Stimulated activated CD4-positive, alpha-beta T cell treated with anti-CD3 and anti-CD28 coated beads, Interleukin-4, amount 100 ng/mL, for 1 hour (primary cell): ENCODE measurements at places on chromosomes 5 and 9.

DNA sequence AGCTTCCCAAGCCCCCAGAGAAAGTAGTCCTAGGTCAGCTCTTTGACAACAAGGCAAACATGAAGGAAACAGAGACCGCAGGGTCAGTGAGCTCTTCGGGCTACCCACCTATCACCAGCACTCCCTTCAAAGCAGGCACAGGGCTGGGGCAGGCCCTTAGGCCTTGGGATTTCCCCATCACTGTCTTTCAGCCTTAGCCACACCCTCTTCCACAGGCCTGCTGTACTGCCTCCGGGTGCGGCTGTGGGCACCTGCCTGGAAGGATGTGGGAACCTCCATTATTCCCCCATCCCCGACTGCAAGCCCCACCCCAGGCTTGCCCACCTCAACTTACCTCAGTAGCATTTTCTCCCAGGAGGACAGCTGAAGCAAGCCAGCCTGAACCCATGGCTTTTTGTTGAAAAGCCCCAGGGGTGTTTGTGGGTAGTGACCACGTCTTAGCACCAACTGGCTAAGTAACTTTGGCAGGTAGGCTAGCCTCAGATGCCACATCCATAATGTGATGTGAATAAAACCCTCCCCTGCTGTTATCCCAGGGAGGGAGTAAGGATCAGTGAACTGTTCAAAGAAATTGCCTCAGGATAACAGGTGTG is 100.2 kb downstream of the PIK3R1 start:
- DNase-seq, result peak; percentile 33

DNA sequence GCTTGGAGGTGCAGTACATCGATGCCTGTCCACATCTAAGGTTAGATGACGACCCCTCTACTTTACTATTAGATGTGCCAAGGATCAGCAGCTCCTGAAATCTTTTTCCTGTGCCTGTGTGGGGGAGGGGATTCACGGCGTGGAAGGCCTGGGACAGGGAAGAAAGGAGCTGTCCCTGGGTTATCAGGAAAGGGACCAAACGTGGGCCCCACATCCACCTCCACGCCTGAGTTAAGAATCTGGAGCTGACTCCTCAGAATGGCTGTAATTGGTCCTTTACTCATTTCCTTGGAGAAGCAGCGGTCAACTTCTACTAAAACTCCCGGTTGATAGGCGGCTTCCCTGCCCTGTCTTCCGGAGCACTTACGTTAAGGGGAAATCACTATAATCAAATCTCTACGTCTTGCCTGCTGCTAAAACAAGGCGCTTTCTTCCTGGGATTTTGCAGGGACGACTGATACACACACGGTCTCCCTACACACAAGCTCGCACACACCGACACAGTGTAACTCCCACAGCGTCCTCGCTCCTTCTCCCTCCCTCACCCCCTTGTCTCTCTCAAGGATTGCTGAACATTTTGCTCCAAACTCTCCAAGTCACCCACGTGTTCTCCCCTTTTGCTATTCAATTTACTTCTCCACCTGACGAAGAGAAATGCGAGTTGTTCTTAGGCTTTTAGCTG is 1.4 kb downstream of the PDE4D start:
- no peak for DNase-seq

DNA sequence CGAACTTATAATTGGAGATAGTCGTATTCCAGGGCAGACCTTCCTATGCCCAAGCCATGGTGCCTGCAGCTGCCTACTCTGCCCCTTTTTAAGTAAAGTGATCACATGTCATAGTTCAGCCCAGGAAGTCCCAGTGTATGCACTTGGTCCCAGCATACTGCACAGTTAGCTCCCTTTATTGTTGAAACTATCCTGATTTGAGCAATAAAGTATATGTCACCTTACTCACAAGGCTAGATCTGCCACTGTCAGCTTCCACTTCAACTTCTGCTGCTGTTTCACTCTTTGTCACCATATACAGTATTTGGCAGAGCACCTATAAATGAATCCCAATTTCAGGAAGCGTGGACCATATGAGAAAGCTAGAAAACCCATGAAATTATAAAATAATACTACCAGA is 103.8 kb upstream of the PTGER4 start:
- no peak for DNase-seq

GRCh38 chr9:136571531-136571930 is 25.7 kb upstream of the NOTCH1 start:
- no peak for DNase-seq

- no peak for DNase-seq
These were observed 42.4 kb downstream of the EXD3 start for GRCh38 chr9:137380606-137381005.

DNA sequence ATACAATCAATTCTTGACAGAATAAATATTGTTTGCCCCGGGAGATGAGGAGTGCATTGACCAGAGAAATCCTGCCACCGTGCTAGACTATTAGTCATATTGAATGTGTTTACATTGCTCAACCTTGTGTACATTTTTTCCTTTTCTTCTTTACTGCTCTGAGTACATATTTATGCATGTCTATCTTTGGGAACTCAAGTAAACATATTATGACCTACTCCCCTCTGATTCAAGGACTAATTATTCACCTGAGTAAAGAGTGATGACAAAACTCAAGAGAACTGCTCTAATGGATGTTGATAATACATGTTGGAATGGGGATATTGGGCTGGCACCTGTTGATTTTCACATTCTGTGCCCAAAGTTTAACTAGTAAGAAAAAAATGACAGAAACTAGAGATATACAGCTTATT is 3.9 kb upstream of the SPINK1 start:
- no peak for DNase-seq

DNA sequence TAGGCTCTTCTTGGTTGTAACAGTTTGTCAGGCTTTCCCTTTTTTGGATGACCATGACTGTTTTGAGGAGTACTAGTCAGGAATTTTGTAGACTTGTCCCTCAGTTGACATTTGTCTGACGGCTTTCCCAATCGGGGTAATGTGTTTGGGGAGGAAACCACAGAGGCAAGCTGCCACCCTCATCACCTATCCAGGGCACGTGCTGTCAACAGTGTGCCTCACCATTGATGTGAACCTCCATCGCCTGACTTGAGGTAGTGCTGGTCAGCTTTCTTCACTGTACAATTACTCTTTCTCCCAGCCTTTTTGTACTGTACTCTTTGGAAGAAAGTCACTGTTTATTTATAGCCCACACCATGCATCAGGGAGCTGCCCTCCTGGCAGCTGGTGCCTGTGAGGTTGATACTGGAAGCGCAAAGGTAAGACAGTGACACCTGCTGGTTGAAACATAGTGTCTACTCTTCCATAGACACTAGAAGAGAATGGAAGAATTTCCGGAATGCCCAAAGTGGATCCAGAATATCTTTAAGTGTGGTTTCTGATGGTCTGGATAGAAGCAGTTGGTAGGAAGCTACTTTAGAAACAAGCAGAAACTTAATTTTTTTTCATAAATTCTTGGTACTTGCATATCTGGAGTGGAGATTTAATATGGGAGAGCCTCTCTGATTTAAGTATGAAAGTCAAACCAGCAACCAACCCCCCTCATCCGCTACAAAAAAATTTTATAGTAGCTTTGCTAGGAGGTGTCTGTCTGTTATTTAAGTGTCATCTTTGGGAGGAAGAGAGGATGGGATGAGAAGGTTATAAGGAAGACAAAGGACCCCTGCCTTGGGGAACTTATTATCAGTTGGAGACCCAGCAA is 69.3 kb downstream of the SNX30 start:
- no peak for DNase-seq

GRCh38 chr5:67286006-67286405 is 89.4 kb upstream of the CD180 start:
- DNase-seq, result no peak

DNA sequence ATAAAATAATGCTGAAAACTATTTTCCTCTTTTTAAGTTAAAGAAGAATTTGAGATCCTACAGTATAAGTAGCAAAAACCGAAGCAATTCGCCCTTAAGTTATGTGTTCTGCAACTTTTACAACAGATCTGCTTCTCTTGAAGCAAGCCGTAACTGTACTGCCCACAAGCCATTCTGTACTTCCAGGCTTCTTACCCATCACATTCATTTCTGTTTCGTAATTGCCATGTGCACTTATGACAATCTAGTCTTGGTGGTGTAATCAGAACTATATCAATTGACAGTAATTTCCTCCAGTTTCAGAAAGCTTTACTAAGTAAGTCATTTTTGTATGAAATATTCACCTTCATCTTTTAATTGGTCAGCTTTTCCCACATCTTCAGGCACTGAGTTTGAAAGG is 13.8 kb downstream of the SGTB start:
- no peak for DNase-seq

DNA sequence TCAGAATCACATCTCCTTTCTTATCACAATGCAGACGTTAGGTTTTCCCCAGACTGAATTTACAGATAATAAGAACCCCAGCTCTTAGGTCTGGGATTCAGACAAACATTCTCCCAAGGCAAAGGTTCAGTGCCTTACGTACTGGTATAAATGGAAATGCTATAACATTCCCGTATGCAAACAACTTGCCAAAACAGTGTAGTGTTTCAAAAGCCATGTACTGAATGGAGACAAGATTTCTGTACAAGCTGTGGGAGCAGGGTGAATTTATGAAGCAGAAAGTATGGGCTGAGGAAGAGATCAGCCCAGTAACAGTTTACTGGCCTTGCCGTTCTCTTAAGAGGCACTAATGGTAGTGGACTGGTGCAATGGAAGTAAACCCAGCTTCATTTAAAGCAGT is 225.5 kb upstream of the ZNF462 start:
- no peak for DNase-seq

GRCh38 chr9:125888211-125888610 is 141.0 kb downstream of the PBX3 start:
- no peak for DNase-seq

- no peak for DNase-seq
These were observed 189.5 kb downstream of the ACTL7B start for GRCh38 chr9:108666240-108666784.

- DNase-seq, result no peak
These were observed 288.6 kb downstream of the ICE1 start for GRCh38 chr5:5711112-5711511.

GRCh38 chr5:61595426-61595825 is 263.4 kb downstream of the ZSWIM6 start:
- DNase-seq, result no peak

DNA sequence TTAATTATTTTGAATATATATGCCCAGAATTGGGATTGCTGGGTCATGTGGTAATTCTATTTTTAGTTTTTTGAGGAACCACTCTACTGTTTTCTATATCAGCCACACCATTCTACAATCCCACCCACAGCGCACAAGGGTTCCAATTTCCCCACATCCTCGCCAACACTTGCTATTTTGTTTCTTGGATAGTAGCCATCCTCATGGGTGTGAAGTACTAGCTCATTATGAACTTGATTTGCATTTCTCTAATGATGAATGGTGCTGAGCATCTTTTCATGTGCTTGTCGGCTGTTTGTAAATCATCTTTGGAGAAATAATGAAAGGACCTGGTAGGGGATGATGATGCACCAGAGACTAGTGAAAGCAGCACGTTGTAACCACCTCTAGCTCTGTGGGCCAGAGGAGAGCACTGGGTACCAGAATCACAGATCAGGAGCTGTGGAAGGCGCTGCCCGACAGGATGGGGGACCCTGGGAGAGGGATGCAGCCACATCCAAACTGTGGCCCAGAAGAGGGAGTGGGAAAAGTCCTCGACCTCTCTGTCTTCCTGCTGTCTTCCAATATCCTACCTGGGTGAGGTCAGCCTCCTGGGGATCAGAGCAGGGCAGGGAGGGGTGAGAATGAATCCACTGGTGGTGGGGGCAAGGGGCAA is 155.4 kb downstream of the RGS3 start:
- no peak for DNase-seq

- DNase-seq, result no peak
These were observed 67.9 kb upstream of the PIK3R1 start for GRCh38 chr5:68147659-68148058.

DNA sequence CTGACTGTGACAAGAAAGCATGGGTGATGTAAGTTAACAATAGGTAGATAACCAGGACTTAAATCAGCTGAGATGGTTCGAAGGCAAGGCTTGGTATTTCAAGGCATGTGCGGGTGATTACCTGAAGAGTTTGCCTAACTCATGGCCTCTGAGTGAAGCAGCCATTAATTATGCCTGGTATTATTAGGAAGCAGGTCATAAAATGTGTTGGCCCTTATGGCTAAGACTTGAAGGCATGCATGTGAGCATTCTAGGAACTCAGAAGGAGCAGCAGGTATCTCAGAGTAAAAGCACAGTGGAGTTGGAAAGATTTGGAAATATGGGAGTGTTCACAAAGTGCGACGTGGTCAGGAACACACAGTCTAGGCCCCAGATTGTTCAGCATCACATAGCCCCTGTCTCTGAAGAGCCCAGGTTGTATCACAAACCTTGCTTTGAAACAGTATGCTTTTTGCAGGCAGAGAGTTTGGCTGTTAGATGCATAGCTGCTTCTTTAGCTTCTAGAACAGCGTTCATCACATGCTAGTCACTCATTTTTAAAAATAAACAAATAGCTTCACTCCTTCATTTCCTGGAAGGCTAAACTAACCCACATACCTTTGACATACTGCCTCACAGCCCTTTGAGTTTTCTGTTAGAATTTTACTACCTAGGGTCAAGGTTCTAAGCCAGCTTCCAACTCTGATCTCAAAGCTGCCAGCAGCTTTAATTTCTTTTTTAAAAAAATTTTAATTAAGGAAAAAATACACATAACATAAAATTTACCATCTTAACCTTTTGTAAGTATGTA is 2.1 kb downstream of the HEXB start:
- DNase-seq, result no peak

GRCh38 chr5:154444556-154445421 is 1.0 kb upstream of the SAP30L start:
- DNase-seq, result peak; percentile 13

DNA sequence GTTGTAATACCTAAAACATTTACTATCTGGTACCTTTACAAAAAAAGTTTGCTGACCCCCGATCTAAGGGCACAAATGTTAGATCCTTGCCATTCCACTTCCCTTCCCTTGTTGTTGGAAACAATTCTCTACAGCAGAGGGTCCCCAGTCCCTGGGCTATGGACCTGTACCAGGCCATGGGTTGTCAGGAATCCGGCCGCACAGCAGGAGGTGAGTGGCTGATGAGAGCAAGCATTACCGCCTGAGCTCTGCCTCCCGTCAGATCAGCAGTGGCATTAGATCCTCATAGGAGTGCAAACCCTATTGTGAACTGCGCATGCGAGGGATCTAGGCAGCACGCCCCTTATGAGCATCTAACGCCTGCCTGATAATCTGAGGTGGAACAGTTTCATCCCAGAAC is 248.5 kb downstream of the AP3B1 start:
- DNase-seq, result no peak

DNA sequence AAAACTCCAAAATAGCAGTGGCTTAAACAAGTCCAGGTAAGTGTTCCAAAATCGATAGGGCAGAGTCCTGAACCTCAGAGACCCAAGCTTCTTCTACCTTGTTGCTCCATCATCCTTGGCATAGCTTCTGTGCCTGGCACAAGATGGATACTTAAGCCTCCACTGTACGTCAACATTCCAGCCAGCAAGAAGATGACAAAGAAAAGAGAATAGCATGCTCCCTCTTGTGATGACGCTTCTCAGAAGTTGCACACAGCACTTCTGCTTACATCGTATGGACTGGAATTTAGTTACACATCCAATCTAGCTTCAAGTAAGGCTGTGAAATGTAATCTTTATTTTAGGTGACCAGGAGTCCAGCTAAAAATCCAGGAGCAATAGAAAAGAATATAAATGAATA is 227.4 kb downstream of the ESM1 start:
- no peak for DNase-seq

- DNase-seq, result peak; percentile 45
These were observed 127.4 kb downstream of the BARX1 start for GRCh38 chr9:93827545-93828330.
